Spinal cord (tissue), 10 donors: ENCODE measurements at places on chromosomes 1 and 21.

DNA sequence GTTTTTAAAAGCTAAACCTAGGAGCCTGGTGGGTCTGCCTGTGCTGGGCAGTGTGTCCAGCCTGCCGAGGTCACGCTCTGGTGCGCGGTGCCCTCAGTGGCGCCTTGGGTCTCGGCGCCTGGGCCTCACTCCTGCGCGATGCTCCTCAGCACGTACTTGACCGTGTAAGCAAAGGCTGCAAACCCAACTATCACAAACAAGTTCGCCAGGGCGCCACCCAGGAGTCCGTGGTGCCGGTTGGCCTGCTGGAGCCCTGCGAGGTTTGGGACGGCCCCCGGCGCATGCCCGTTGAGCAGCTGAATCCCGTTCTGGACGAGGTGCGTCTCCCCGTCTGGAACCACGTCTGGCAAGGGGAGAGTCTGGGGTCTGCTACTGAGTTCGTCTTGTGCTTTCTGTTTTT lies 8.6 kb upstream of the C1QTNF12 start:
- no peaks in the 10 kb centered on the region for H3K4me1 ChIP-seq
- no peak overlapping the region for H3K27ac ChIP-seq
- H3K4me3 ChIP-seq, result no peak overlapping the region
- no peaks in the 10 kb centered on the region for H3K27me3 ChIP-seq

DNA sequence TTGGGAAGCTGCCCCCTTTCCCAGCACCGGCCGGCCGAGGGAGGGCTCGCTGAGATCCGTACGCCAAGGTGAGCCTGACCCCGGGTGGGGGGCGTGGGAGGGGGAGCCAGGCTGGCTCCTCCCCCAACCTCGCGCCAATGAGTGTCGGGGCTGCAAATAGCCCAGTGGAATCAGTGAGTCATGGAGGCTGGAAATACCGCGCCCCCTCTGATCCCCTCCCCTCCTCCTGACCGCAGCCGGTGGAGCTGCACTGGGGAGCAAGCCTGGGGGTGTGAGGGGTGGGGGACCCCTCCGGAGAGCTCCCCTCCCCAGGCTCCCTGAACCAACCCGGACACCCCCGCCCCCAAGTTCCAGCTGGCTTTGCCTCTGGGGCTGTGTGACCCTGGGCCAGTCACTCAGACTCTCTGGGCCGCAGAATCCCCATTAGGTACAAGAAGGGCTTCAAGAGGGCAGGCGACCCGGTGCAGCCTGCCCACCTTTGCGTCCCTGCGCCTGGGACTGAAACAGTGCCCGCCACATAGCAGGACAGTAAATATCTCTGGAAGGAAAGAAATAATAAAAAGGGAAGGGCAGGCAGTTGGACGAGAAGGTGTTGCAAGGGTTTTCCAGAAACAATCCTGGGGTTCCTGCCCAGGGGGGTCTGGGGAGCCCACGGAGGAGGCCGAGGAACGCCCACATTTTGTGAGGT lies 4.5 kb downstream of the HSPB7 start:
- peaks cover 48% of the 10 kb centered on the region for H3K4me1 ChIP-seq
- H3K36me3 ChIP-seq, result no peaks in the 10 kb centered on the region
- H3K4me3 ChIP-seq, result peak overlapping the region; percentile 18
- DNase-seq, result no peak

GRCh38 chr1:150622303-150622975 lies 7.0 kb downstream of the ENSA start:
- peaks cover 67% of the 10 kb centered on the region for H3K36me3 ChIP-seq
- H3K27me3 ChIP-seq, result no peaks in the 10 kb centered on the region
- no peak overlapping the region for H3K4me3 ChIP-seq
- peaks cover 2% of the 10 kb centered on the region for H3K4me1 ChIP-seq
- H3K27ac ChIP-seq, result no peak overlapping the region

- H3K4me1 ChIP-seq, result no peaks in the 10 kb centered on the region
- no peaks in the 10 kb centered on the region for H3K27me3 ChIP-seq
- no peaks in the 10 kb centered on the region for H3K36me3 ChIP-seq
- DNase-seq, result no peak
- no peak overlapping the region for H3K4me3 ChIP-seq
Measured at GRCh38 chr1:237811633-237812032, 79.1 kb downstream of the ZP4 start.

DNA sequence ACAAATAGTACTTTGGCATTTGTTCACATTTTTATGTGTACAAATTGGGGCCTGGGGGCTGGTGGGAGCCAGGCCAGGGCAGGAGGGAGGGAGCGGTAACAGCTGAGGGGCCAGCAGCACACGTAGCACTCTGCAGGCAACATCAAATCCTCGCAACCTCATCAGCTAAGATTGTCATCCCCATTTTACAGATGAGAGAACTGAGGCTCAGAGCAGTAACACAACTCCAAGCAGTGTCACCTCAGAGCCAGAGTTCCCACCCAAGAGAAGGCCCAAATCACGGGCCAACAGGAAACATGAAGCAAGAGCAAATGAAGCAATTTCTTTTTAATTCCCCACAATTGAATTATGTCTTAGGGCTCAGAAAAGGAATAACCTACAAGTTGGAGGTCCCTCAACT lies 14.1 kb downstream of the IFFO2 start:
- H3K27me3 ChIP-seq, result no peaks in the 10 kb centered on the region
- no peak overlapping the region for H3K4me3 ChIP-seq
- peaks cover 10% of the 10 kb centered on the region for H3K36me3 ChIP-seq
- H3K4me1 ChIP-seq, result peaks cover 96% of the 10 kb centered on the region
- DNase-seq, result no peak
- H3K27ac ChIP-seq, result peak overlapping the region; percentile 49

DNA sequence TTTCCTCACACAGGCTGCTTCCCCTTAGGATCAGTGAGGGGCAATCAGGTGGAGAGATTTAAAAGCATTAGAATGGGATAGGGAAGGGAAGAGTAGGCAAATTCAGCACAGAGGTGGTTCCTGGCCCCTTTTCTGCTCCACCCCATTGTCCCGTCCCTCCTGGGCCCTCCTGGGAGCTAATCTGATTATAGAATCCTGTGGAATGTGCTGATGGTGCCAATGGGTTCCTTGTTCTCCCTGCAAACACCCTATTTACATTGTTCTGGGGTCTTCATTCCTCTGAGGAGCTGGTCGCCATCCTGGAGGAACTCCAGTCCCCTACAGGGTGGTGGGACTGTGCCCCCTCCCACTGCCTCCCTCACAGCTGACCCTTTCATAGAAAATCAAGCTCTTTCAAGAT lies 34.4 kb upstream of the LRP8 start:
- H3K36me3 ChIP-seq, result no peaks in the 10 kb centered on the region
- H3K4me3 ChIP-seq, result no peak overlapping the region
- no peak overlapping the region for H3K27ac ChIP-seq
- no peaks in the 10 kb centered on the region for H3K27me3 ChIP-seq

- no peak overlapping the region for H3K27ac ChIP-seq
- no peak for DNase-seq
- no peaks in the 10 kb centered on the region for H3K36me3 ChIP-seq
- H3K27me3 ChIP-seq, result no peaks in the 10 kb centered on the region
Measured at GRCh38 chr1:94382201-94382600, 36.0 kb upstream of the ABCD3 start.

GRCh38 chr1:147336291-147336690 lies 93.8 kb downstream of the CHD1L start:
- H3K27ac ChIP-seq, result peak overlapping the region; percentile 5
- H3K27me3 ChIP-seq, result no peaks in the 10 kb centered on the region
- no peaks in the 10 kb centered on the region for H3K4me1 ChIP-seq
- DNase-seq, result no peak
- no peaks in the 10 kb centered on the region for H3K36me3 ChIP-seq
- no peak overlapping the region for H3K4me3 ChIP-seq

- no peak overlapping the region for H3K4me3 ChIP-seq
- no peak overlapping the region for H3K27ac ChIP-seq
- DNase-seq, result no peak
- H3K27me3 ChIP-seq, result no peaks in the 10 kb centered on the region
Measured at GRCh38 chr1:151273924-151274466, 8.1 kb upstream of the ZNF687 start.

- H3K36me3 ChIP-seq, result no peaks in the 10 kb centered on the region
- no peak overlapping the region for H3K27ac ChIP-seq
- no peak for DNase-seq
- H3K27me3 ChIP-seq, result peaks cover 2% of the 10 kb centered on the region
- peaks cover 3% of the 10 kb centered on the region for H3K4me1 ChIP-seq
- H3K4me3 ChIP-seq, result no peak overlapping the region
Measured at GRCh38 chr1:7948960-7949359, 8.3 kb upstream of the TNFRSF9 start.

DNA sequence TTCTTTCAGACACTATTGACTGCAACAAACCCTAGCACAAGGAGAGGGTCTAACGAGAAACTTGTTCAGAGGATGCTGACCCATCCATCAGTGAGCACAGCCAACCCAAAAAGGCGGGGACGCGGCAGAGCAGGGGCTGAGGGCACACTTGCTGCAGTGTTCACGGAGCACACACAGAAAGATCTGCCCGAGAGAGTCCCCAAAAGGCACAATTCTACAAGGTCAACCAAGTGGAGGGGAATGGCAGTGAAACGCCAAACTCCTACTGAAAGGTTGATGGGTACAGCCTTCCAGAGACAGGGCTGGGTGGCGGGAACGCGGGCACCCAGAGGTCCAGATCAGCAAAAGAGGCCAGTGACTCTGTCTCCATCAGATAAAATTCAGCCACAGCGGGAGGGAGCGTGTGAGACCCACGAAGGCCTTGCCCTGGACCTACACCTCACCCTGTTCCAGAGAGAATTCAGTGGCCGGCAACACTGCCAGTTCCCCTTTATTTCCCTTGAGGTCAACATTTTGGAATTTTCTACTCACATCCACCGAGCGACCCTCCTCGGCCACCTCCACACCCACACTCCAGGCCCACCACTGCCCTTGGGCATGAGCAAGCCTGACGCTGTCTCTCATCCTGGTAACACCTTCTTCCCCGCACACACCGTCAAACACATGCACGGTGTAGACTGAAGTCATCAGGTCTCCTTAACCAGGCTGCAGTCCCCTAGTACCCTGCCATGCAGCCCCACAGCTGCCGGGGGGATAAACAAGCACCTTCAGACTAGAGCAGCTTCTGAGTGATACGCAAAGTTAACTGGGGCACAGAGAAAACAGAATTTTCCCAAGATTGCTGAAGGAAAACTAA lies 5.5 kb downstream of the GNG4 start:
- no peaks in the 10 kb centered on the region for H3K27me3 ChIP-seq
- no peak overlapping the region for H3K4me3 ChIP-seq
- H3K27ac ChIP-seq, result no peak overlapping the region
- H3K36me3 ChIP-seq, result peaks cover 12% of the 10 kb centered on the region

GRCh38 chr1:35029761-35030160 lies 2.0 kb downstream of the ZMYM6 start:
- H3K36me3 ChIP-seq, result no peaks in the 10 kb centered on the region
- H3K4me3 ChIP-seq, result no peak overlapping the region
- H3K4me1 ChIP-seq, result peaks cover 5% of the 10 kb centered on the region
- no peak overlapping the region for H3K27ac ChIP-seq

- no peaks in the 10 kb centered on the region for H3K4me1 ChIP-seq
- no peak for DNase-seq
- H3K36me3 ChIP-seq, result no peaks in the 10 kb centered on the region
Measured at GRCh38 chr1:234942879-234943506, 185.6 kb downstream of the TOMM20 start.

DNA sequence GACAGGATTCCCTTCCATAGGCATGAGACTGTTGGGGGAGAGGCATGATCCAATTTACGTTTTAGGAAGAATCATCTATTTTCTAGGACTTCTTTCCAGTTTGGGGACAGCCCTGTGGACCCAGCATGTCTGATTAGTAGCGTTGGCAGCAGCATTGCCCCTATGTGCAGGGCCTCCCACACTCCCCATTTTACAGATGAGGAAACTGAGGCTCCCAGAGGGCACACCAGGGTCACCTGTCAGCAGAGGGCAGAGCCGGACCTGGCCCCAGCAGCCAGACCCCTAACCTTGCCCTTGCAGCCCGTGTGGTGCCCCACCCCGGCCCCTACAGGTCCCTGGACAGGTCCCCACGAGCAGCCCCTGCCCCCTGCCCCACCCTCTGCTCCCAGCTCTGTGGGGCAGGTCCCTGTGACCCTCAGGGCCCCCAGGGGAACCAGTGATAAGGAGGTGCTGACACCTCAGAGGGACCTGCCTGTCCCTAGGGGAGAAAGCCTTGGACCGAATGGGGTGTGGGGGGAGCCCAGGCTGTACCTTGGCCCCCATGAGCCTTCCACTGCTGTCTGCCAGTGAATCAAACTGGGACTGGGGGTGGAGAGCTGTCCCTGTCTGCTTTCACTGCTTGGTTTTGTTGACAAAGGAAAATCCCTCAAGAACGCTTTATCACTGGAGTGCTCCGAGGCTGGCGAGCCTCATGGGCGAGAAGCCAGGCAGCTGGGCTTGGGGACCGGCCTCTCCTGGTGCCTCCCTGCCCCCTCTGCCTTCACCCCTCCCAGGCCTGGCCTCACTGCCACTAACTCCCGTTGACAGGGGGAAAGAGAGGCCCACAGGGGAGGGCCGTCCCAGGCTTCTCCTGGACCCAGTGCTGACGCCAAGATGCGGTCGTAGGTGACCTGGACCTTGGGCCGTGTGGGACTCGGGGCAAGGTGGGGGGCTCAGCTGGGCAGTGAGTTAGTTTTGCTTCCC lies 39.4 kb upstream of the CCDC27 start:
- no peak overlapping the region for H3K27ac ChIP-seq
- peak; percentile 33 for DNase-seq
- peaks cover 4% of the 10 kb centered on the region for H3K36me3 ChIP-seq
- no peak overlapping the region for H3K4me3 ChIP-seq
- peaks cover 78% of the 10 kb centered on the region for H3K4me1 ChIP-seq

DNA sequence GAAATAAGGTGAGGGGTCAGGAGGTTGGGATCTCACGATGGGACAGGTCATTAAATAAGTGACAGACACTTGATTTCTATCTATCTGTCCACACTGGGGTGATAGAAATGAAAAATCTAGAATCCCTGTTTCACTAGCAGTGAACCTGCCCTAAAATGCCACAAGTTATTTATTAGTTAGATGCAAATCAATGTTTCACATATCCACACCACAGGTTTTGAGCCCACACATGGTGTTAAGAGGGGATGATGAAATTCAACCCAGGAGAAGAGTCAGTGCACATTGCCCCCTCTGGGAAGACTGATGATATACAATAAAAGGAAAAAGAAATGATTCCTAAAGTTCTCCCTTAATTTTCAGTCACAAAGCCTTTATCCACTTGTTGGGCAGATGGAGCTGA lies 10.1 kb upstream of the NTPCR start:
- no peaks in the 10 kb centered on the region for H3K4me1 ChIP-seq
- no peak for DNase-seq
- H3K36me3 ChIP-seq, result no peaks in the 10 kb centered on the region
- H3K27me3 ChIP-seq, result no peaks in the 10 kb centered on the region

DNA sequence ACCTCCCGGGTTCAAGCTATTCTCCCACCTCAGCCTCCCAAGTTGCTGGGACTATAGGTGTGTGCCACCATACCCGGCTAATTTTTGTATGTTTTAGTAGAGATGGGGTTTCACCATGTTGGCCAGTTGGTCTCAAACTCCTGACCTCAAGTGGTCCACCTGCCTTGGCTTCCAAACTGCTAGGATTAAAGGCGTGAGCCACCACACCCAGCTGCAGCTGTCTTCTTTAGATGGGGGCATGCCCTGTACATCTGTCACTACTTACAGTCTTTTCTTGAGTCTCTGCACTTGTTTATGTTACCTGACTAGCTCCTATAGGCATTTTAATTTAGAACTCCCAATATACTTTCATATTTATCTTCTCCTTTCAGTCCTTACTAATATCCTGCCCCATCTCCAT lies 64.2 kb downstream of the SELENOF start:
- no peaks in the 10 kb centered on the region for H3K36me3 ChIP-seq
- no peaks in the 10 kb centered on the region for H3K4me1 ChIP-seq
- H3K4me3 ChIP-seq, result no peak overlapping the region
- no peak for DNase-seq
- H3K27me3 ChIP-seq, result no peaks in the 10 kb centered on the region
